ENCODE measurements at places on chromosomes 4 and X.

DNA sequence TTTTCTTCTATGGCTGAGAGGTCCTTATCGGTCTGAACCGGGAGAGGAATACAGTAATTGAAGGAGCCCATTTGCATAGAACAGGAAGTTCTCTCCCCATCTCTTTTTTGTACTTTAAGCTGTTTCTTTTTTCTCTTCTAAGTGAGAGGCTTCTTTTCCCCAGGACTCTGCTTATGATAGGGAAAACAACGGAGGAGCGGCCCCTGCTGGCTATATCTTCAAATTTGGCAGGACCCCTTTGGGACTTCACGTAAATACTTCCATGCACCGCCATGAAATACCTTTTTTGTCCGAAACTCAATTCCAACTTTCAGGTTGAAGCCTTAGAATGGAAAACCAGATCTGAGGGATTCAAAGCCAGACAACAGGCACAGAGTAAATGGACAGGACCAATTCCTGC, 1153.0 kb upstream of the INTU start:
- DNase-seq: no peak

- no peak for DNase-seq
Observed at GRCh38 chrX:17465201-17465600, 90.2 kb downstream of the NHS start.

GRCh38 chr4:158008551-158009218, 164.1 kb downstream of the GASK1B start:
- no peak for DNase-seq

GRCh38 chrX:153646620-153647373, at the start of gene DUSP9:
Gene DUSP9 (plus strand): TSS chrX:153647203. CDS start chrX:153647954, 751 bp downstream.
- no peak for DNase-seq

- DNase-seq: no peak
Observed at GRCh38 chrX:106774981-106775380, 27.5 kb upstream of the TBC1D8B start.
